Endothelial cell (in vitro differentiated cells): ENCODE measurements at places on chromosomes 5 and 9. TPM values are rescaled to one million over a fixed set of nuclear protein-coding genes. Genes with fewer than 3 reads are reported as not detected.

DNA sequence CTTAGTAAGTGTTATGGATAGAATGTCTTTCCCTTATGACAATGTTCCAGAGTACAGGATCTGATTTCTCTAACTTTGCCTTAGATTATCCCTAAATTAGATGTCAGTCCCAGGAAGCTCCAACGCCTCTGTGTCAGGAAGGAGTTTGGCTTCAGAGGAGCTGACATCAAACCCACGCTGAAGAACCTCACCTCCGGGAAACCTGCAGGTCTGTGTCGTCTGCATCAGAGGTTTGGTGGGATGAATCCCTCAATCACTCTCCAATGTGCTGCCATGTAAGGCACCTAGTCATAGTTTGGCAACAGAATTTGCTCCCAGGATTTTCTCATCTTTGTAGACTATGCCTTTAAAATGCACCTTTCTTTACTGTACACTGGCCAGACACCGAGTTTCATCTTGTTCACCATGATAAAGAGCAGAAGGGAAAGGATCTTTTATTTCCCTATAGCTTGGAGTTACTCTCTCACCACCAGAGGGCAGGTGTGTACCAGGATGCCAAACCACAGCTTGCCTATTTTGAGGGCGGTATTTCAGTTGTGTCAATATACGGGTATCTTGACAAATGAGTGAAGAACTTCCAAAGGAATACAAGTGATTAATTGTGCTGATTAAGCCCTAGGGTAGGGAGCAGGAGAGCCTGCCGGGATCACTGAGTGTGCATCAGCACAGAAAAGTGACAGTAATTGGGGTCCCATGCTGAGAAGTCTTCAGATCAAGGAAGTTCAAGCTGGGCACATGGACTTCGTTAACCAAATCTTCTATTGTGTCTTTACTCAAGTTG is 23.4 kb downstream of the MINAR2 start:
- peak; percentile 68 for DNase-seq

DNA sequence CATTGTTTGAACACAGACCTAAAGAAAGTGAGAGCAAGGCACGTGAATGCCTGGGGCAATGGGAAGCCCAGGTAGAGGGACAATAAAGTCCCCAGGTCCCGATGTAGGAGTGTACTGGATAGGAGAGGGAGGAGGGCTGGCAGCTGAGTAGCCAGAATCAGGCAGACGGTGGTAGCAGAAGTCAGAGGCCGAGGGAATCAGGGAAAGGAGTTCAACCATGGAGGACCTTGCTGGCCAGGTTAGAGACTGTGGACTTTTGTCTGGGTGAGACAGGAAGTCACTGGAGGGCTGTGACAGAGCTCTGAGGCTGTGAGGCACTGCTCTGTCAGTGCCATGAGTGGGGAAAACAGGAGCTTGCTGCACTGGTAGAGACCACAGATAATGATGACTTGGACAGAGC is 248.2 kb downstream of the EFNA5 start:
- no peak for DNase-seq

DNA sequence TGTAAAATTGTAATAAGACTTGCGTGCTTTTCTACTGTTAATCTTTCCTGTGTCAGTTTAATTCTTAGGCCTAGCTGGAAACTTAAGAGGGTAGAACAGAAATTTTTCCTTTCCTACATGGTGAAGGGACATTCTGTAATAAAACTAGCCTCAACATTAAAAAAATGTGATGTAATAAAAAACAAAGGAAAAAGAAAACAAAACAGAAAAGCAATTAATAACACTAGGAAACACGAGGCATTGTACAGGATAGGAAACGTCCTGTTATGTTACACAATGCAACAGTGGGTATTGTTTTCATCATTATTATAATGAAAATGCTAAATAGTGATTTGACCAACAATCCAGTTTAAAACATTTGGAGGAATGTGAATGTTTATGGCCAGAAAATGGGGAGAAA is 47.8 kb downstream of the FXN start:
- DNase-seq = no peak

- DNase-seq = no peak
These were observed 559.0 kb upstream of the DAP start for GRCh38 chr5:11319836-11320580.

- DNase-seq = no peak
These were observed 79.0 kb downstream of the C5orf15 start for GRCh38 chr5:133889271-133889905.

GRCh38 chr5:88557881-88558280 is 289.2 kb upstream of the TMEM161B start:
- no peak for DNase-seq

DNA sequence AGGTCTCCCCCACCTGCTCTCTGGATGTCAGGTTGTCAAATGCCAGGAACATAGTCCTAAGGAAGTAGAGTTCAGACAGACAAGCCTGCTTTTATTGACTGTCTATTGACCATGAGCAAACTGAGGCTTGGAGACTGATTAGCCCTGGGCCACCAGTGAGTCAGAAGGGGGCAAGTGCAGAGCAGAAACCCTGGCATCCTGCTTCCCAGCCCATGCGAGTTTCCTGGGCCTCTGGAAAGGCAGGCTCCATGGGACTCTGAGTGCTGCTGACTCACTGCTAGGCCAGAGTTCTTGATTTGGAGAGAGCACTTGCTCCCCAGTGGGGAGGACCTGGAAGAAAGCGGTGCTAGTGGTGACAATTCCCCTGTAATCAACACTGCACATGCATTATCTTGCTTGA is 2.8 kb upstream of the HBEGF start:
- no peak for DNase-seq

DNA sequence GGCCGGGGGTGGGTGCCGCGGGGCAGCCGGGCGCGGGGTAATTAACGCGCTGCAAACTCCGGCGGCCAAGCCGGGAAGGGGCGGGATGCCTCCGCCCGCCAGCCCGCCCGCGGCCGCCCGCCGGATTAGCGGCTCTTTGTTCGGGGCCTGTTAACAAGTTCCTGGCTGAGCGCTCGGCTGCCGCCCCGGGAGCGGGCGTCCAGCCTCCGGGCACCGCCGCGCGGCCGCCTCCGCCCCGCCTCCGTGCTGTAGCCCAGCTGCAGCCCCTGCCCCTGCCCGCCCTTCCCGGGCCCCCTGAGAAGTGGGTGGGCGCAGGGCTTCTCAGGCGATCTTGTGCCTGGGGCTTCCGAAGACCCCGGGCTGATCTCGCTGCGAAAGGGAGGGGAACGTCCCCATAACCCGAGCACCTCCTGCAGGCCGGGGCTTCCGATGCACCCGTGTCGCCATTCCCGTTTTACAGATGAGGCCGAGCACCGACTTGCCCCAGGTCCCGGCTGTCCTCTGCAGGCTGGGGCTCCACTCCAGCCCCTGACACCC is 7.5 kb downstream of the UNC5A start:
- DNase-seq = peak; percentile 62

DNA sequence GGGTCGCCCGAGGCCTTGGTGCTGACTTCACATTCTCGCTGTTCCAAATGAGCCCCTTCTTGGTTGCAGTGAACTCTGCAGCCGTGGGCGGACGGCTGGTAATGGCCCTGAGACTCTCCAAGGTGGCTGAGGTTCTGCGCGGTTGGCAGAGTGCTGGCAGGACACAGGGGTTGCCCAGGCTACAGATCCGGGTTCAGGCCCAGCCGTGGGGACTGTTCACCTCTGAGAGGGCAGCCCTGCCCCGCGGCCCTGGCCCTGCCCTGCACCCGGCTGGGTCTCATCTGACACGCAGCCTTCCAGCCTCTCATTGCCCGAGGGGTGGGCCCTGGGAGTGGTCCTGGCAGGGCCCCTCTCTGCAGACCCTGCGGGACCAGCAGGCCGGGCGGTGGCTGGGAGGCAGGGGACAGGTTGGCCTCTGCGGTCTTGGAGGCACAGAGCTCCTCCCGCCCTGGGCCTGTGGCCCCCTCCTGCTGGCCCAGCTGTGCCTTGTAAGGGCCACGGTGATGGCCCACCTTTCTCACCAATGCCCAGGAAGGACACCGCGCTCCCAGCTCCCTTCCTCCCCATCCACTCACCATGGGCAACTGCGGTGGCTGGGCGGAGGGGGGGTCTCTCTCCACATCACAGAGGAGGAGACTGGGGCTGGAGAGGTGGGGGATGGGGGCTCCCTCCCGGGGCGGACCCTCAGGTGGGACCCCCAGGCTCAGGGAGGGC is 51.6 kb downstream of the AHRR start:
- no peak for DNase-seq

DNA sequence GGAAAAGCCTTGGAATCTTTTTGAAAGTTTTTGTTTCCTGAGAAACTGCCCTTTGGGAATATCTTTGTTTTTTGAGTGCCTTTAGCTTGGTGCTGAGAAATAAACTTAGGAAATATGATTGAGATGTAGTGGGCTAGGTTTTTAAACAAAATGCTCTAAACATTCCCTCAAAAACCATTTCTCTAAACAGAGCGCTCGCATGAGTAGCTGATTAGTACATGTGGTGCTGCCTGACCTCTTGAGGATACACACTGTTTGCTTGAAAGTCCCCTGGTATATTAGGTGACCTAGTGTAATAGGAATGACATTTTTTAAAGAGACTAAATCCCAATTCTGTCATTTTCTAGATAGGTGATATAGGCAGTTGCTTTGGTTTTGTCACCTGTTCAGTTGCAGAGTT is 132.3 kb downstream of the ADAMTSL1 start:
- no peak for DNase-seq

DNA sequence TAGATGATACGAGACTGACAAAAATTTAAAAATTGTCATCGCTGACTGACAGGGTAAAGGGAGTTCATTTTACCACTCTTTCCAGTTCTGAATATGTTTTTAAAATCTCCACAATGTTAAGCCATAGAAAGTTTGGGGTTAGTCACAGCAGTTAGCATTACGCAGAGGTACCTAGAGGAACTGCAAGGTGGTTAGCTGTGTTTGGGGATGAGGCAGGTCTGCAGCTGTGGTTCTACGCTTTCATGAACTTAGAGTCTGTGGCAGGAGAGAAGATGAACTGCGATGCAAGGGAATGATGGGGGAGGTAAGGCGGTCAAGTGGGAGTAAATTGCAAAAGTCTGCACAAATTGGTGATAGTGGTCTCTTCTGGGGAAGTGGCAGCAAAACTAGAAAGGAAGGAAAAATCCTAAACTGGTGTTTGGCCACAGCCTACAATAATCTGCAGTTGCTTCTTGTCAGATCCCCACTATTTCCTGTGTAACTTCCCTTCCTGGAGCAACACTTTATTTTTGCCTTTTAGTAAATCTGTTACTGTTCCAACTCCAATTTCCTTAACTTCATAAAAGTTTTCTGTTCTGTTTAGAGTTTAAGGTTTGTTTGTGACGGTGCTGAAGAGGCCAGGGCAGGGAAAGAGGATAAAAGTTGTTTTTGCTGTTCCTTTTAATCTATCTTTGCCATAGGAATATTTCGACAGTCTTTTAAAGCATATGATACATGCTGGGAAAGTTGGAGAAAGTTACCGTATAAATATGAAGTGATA is 38.6 kb upstream of the SNX2 start:
- DNase-seq = no peak

DNA sequence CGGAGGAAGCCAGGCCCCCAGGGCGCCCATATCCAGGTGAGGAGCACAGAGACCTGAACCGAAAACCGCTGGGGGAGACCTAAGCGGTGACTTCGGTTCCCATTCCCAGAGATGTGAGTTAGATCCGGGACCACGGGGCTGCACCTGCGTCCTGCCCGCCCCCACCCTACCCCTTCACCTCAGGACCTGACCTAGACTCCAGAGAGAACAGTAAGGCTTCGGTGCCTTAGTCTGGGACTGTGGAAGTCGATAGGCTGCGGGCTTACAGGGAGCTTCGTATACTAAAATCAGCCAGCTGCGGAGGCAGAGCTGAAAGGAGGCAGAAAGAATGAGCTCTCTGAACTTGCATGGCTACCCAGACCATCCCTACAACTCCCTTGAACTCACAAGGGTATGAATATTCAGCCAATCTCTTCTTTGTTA is 518 bp upstream of the FAM13B start:
- DNase-seq = peak; percentile 16

DNA sequence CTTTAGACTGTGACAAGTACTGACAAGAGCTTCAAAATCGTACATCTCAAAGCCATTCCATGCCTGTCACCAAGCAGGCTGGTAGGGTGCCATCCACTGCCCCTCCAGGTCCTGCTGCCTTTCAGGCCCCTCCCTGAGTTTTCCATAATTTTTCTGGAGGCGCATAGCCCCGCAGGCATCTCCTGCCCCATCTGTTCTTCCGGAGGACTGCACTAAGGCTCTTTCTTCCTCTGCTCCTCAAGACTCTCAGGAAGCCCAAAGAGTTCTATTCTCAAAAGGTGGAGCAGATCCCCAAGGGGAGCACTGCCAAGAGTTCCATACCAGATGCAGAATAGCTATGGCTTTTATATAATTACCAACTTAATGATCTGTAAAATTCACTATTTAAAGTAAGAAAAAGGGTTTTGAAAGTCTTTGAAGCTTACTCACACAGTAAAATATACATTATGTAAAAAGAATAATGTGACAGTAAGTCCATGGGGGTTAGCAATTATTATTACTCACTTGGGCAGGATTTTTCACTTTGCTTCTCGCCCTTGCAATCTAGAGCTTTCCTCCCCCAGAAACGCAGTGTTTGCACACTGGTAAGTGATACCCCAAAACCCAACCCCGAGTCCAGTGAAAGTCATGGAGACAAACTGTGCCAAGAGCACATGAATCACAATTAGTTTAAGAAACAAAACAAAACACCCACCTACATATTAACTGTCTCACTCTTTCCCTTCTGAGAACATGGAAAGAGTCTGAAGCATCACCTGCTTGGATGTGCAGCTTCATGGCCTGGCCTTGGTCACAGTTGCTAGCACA is 114.1 kb upstream of the DAPK1 start:
- DNase-seq = no peak

DNA sequence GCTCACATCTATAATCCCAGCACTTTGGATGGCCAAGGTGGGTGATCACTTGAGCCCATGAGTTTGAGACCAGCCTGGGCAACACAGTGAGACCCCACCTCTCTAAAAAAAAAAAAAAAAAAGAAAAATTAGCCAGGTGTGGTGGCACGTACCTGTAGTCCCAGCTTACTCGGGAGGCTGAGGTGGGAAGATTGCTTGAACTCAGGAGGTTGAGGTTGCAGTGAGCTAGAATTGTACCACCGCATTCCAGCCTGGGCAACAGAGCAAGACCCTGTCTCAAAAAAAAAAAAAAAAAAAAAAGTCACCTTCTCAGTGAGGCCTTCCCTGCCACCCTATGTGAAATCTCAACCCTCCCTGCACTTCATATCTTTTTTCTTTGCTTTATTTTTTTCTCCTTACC is 14.0 kb upstream of the SEPTIN8 start:
- DNase-seq = no peak

GRCh38 chr5:152288499-152288898 is 116.6 kb downstream of the NMUR2 start:
- no peak for DNase-seq

GRCh38 chr5:71862507-71863060 is 143.5 kb downstream of the CARTPT start:
- no peak for DNase-seq

DNA sequence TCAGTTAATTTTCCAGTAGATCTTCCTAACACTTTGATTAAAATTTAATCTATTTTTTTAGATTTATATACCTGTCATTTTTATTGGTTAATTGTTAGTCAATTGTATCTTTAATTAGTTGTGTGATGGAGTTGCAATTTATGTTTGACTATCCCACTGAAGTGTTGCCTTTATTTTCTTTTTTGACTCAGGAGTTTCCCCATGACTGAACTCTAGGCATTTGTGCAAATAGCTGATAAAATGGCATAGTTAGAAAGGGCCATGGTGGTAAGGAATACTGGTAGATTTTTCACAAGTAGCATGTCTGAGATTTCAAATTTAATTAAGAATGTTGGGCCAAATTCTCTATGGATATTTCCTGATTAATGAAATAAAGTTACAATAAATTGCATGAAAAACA is 273.1 kb upstream of the DAB2 start:
- no peak for DNase-seq

Gene NTNG2
- 0.38 TPM for total RNA-seq

Gene BAAT
- total RNA-seq = not detected

Gene RGS7BP
- total RNA-seq = 0.23 TPM

Gene MEF2C
- 134 TPM for total RNA-seq
